ENCODE measurements at places on chromosomes 4 and X.

GRCh38 chr4:179692222-179692621 is 2250.0 kb upstream of the AGA start:
- DNase-seq, result no peak

DNA sequence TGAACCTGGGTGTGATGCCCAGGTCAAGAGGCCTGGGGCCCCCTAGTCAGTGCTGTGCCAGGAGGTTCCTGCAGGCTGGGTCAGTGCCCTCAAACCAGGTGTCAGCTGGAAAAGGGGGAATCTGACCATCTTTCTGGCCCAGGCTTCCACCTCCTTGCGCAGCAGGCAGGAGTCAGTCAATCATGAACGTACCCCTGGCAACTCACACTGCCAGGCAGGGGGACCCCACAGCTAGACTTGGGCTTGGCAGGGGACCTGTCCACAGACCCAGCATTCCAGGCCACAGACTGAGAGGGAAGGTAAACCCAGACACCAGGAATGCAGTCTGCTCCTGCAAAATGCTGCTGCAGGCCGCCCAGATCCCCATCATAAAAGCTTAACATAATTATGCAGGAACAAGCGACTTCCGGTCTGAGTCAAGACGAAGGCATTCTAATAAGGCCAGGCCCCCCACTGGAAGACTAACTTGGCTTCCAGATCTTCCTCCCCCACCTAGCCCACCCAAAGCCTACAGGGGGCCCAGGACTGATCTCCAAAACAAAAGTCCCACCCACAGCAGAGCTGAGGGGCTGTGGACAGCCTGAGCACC is 156.3 kb downstream of the BCOR start:
- no peak for DNase-seq

GRCh38 chr4:138996090-138996489 is 19.5 kb upstream of the NOCT start:
- no peak for DNase-seq

- no peak for DNase-seq
Observed at GRCh38 chr4:54226404-54227255, 2.5 kb upstream of the PDGFRA start.

DNA sequence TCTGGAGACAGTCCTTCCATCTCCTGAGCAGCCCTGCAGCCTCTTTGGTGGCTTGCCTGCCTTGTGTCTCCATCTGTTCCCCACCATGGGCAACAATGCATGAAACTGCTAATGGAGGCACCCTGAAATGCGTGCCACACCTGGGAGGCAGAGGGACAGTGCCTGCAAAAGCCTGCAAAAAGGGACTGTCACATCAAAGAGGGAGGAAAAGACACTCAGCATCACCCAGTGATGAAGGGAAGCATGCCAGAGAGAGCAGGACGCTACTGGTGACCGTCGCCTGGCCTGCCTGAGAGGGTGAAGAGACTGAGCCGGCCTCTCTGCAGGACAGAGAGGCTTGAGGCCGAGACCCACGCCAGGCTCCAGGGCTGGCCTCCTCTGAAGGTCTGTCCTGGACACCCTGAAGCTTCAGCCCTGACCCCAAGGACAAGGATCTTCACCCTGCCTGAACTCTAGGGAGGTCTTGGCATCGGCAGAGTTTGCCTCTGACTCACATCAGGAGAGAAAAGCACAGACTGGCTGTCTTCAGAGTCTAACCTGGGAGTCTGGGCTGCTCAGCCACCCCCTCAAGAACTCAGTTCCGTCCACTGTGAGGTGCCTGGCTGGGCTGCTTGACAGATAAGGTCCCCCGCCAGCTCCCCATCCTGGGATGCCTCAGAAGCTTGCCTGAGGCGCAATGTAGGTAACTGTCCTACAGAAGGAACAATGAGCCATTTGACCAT is 8.1 kb downstream of the ACSL1 start:
- DNase-seq, result no peak

GRCh38 chrX:69285881-69286564 is 120.8 kb upstream of the PJA1 start:
- DNase-seq, result peak; percentile 4

- DNase-seq, result no peak
Observed at GRCh38 chr4:40195182-40196177, 1.4 kb upstream of the RHOH start.

- no peak for DNase-seq
Observed at GRCh38 chrX:141314441-141314840, 72.1 kb upstream of the SPANXC start.

GRCh38 chr4:108272561-108272960 is 103.8 kb upstream of the LEF1 start:
- no peak for DNase-seq

- DNase-seq, result no peak
Observed at GRCh38 chr4:93831716-93832496, 3.4 kb downstream of the ATOH1 start.

DNA sequence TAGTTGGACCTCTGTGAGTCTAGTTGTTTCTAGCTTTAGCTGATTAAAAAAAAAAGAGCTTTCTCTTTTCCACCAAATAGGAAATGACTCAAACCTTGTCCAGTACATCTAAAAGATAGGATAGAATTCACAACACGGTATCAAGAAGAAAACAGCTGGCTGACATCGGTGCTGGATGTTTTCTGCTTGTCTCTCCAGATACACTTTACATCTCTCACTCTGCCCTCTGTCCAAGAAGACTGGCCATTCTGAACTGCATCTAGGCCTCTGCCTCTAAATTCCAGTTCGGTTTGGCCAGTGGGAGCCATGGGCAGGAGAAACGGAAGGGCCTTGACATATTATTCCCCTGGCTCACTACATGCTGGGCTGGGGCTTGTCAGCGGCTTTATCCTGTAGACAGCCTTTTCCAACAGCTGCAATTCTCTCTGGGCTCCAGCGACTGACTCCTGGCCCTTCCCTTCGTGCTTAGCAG is 57.3 kb upstream of the SHISA3 start:
- DNase-seq, result no peak

Measured in stimulated activated CD4-positive, alpha-beta T cell treated with anti-CD3 and anti-CD28 coated beads, Interleukin-15, amount 100 ng/mL, for 48 hours (primary cell).